ENCODE measurements at places on chromosomes 5 and 9. TPM values are rescaled to one million over a fixed set of nuclear protein-coding genes. Genes with fewer than 3 reads are reported as not detected.

DNA sequence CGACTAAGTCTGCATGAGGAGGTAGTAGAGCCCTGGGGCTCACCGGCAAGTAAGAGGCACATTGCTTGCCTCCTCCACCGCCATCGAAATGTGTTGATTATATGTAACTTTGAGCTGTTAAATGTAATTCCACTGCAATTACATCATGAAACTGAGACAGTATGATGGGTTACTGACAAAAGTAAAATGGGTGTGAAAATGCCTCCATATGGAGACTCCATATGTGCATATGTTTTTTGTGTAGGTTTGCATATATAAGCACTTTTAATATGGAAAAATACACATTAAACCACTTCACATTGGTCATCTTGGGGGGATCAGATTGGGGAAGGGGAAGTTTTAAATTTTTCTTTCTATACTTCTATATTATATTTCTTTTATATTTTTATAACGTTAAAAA is 29.8 kb downstream of the NFIL3 start:
- peaks cover 12% of the 10 kb centered on the region for H3K4me1 ChIP-seq
- DNase-seq: no peak
- peaks cover 2% of the 10 kb centered on the region for H3K27me3 ChIP-seq
- no peaks in the 10 kb centered on the region for H3K36me3 ChIP-seq
- H3K27ac ChIP-seq: no peak overlapping the region

DNA sequence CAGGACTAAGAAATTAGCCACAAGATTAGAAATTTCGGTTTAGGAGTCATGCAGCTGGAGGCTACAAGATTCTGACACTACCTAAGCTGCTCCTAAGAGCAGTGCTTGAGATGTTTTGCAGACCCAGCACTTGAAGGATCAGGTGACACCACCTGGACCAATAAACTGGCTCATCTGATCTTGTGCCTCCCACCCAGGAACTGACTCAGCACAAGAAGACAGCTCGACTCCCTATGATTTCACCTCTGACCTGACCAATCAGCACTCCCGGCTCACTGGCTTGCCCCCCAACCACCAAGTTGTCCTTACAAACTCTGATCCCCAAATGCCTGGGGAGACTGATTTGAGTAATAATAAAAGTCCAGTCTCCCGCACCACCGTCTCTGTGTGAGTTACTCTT is 170.4 kb downstream of the TTC39B start:
- peaks cover 3% of the 10 kb centered on the region for H3K27me3 ChIP-seq
- H3K27ac ChIP-seq: no peak overlapping the region
- no peak for DNase-seq

LCP2 gene
- total RNA-seq: 283 TPM

SPACA9 gene
- total RNA-seq: 0.91 TPM

- H3K4me3 ChIP-seq: no peak overlapping the region
- peaks cover 4% of the 10 kb centered on the region for H3K36me3 ChIP-seq
- no peak for DNase-seq
- peaks cover 27% of the 10 kb centered on the region for H3K4me1 ChIP-seq
These were observed 9.1 kb downstream of the IL31RA start for GRCh38 chr5:55860288-55860687.

- no peaks in the 10 kb centered on the region for H3K4me1 ChIP-seq
- DNase-seq: no peak
- H3K27ac ChIP-seq: no peak overlapping the region
- no peaks in the 10 kb centered on the region for H3K36me3 ChIP-seq
These were observed 966.3 kb upstream of the C9orf72 start for GRCh38 chr9:28539434-28540070.

DNA sequence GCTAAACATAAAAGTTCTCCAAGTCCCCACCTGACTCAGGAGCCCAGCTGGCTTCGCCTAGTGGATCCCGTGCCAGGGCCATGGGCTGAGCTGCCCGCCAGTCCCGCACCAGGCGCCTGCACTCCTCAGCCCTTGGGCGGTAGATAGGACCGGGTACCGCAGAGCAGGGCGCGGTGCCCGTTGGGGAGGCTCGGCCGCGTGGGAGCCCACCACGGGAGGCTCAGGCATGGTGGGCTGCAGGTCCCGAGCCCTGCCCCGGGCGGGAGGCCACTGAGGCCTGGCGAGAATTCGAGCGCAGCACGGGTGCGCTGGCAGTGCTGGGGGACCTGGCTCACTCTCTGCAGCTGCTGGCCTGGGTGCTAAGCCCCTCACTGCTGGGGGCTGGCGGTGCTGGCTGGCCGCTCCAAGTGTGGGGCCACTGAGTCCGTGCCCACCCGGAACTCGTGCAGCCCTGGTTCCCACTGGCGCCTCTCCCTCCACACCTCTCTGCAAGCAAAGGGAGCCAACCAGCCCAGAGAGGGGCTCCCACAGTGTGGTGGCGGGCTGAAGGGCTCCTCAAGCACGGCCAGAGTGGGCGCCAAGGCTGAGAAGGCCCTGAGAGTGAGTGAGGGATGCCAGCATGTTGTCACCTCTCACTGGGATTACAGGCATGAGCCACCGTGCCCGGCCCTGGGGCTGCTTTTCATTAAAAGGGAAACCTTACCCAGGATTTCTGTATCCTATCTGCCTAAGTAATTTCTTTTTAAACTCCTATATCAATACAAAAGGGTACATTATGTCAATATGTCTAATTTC is 9.7 kb upstream of the SPZ1 start:
- H3K4me1 ChIP-seq: no peaks in the 10 kb centered on the region
- H3K27me3 ChIP-seq: peaks cover 6% of the 10 kb centered on the region
- H3K36me3 ChIP-seq: no peaks in the 10 kb centered on the region
- no peak overlapping the region for H3K4me3 ChIP-seq
- no peak for DNase-seq

- no peak for DNase-seq
- peaks cover 3% of the 10 kb centered on the region for H3K4me1 ChIP-seq
These were observed 177.6 kb downstream of the DEPDC1B start for GRCh38 chr5:60522292-60522905.

- no peaks in the 10 kb centered on the region for H3K36me3 ChIP-seq
- H3K4me3 ChIP-seq: no peak overlapping the region
- peaks cover 10% of the 10 kb centered on the region for H3K4me1 ChIP-seq
- DNase-seq: no peak
- no peak overlapping the region for H3K27ac ChIP-seq
These were observed 10.0 kb upstream of the CRB2 start for GRCh38 chr9:123346026-123346425.

- DNase-seq: no peak
- no peak overlapping the region for H3K27ac ChIP-seq
- no peaks in the 10 kb centered on the region for H3K27me3 ChIP-seq
- no peaks in the 10 kb centered on the region for H3K36me3 ChIP-seq
- H3K4me1 ChIP-seq: no peaks in the 10 kb centered on the region
These were observed 157.8 kb downstream of the TLE1 start for GRCh38 chr9:81531511-81531910.

- H3K4me1 ChIP-seq: no peaks in the 10 kb centered on the region
- H3K27ac ChIP-seq: no peak overlapping the region
- no peaks in the 10 kb centered on the region for H3K27me3 ChIP-seq
- no peaks in the 10 kb centered on the region for H3K36me3 ChIP-seq
- no peak for DNase-seq
These were observed 188.0 kb downstream of the SEMA6A start for GRCh38 chr5:116386633-116387032.

DNA sequence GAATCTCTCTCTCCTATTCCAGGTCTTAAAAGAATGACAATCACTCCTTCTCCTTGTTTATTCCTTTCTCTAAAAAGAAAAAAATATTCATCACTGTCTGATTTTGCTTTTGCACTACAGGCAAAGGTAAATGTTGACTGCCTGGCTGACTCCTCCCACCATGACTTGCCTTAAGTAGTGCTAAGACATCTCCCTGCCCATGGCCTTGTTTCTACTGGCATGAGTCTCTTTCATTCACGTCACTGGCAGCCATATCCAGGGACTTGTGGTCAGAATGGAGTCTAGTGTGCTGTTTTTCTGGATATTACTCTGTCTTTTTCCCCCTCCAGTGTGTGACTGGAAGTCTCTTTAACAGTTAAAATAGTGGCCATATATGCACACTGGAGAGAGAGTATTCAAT is 522.9 kb upstream of the DAB2 start:
- H3K4me3 ChIP-seq: no peak overlapping the region
- H3K4me1 ChIP-seq: peaks cover 3% of the 10 kb centered on the region
- H3K27me3 ChIP-seq: peaks cover 2% of the 10 kb centered on the region
- no peaks in the 10 kb centered on the region for H3K36me3 ChIP-seq

HTR1A gene
- total RNA-seq: not detected

Measured in activated CD4-positive, alpha-beta T cell treated with anti-CD3 and anti-CD28 coated beads, Interleukin-2, amount 10 ng/mL, durations not matched to agents 24 days and 14 days (primary cell).